Activated effector memory CD4-positive, alpha-beta T cell treated with anti-CD3 and anti-CD28 coated beads, Interleukin-2, amount 50 U/mL, for 16 hours (primary cell): ENCODE measurements at places on chromosomes 6 and 20.
A peak's percentile ranks its signal among the peaks of the same experiment; 100 is the strongest.

- DNase-seq = no peak
Observed at GRCh38 chr20:14332866-14333265, 4.5 kb downstream of the FLRT3 start.

- no peak for DNase-seq
Observed at GRCh38 chr20:35742741-35743523, 872 bp upstream of the RBM39 start.

GRCh38 chr6:33170176-33171015 is 21.9 kb downstream of the COL11A2 start:
- DNase-seq = peak; percentile 58

DNA sequence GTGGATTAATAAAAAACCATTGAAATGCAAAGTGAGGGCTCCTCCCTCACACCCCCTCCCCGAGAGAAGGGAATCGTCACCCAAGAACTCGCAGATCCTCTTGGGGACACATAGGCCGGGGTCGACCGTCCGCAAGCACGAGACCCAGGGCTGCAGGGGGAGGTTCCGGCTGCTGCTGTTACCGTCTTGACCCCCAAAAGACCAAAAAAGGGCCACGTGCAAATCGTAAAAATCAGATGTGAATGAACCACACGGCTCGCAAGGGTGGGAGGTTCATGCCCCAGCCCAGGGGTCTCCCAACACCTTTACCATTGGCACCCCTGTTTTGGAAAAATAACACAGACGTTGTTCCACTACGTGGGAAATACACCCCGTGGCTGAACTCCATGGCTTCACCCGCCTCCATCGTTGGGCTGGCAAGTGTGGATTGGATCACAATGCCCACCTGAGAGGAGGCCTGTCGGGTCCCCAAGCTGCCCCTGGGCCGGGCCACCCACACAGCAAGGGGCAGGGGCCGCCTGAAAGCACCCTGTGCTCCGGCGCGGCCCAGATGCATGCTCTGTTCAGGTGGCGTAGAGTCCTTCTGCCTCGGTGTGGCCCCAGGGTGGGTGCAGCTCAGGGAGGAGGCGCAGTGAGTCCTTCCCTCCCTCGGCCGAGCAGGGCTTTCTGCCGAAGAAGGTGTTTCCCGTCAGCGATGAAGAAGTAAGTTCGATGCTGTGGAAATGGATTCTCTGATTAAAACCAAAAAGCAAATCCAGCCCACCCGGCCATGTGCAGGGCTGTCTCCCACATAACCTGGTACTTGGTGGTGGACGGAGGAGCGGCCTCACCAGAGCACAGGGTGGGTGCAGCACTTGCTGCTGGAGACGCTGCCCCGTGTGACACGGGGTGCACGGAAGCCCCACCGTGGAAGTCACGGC is 85.0 kb downstream of the YTHDF1 start:
- peak; percentile 49 for DNase-seq

GRCh38 chr6:141110481-141110880 is 1022.2 kb upstream of the GJE1 start:
- no peak for DNase-seq

DNA sequence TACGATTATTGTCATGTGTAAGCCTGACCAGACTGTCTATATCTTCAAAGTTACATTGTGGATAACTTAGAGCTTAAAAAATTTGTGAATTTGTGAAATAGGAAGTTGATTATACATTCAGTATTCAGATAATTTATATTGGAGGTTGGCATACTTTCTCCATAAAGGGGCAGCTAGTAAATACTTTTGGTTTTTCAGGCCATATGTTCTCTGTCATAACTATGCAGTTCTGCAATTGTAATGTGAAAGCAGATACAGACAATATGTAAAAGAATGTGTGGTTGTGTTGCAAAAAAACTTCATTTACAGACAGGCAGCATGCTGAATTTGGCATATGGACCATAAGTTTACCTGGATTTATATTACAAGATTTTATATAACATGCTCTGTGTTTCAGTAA is 29.3 kb downstream of the HSF2 start:
- no peak for DNase-seq

- DNase-seq = peak; percentile 65
Observed at GRCh38 chr6:151723152-151723551, 84.3 kb upstream of the ESR1 start.

GRCh38 chr6:53581173-53581773 is 36.4 kb upstream of the GCLC start:
- DNase-seq = no peak

DNA sequence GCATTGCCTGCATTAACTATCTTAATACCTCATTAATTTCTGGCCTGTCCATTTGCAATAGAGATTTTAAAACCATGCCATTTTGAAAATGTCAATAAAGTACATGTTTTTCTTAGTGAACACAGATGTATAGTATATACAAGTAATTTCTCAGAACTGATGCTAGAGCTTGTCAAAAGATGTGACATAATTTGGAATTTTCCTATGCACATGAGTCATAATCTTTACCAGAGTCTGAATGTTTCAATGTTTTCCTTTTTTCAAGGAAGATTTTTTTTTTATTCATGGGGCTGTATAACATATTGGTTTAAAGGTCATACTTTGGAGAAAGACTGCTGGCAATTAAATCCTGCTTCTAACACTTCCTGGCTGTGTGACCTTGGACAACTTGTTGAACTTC is 1347.5 kb upstream of the ADGRB3 start:
- no peak for DNase-seq

- DNase-seq = no peak
Observed at GRCh38 chr20:36017048-36017951, 48.9 kb downstream of the CNBD2 start.

DNA sequence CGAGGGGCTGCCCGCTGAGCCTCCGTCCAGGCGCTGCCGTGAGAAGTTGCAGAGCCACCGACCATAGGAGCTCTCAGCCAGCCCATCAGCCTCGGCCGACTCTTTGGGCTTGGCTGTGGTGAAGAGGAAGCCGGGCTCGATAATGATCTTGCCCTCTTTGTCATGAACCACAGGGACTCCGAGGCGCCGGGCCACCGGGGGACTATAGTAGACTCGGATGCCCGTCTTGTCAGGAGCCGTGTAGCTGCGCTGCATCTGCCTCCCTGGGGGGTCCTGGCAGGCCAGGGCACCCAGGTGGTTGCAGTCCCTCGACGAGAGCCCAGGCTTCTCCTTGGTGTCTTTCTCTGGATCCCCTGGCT is 20.5 kb upstream of the DSN1 start:
- no peak for DNase-seq

- no peak for DNase-seq
Observed at GRCh38 chr6:41894366-41895299, 542 bp downstream of the USP49 start.

DNA sequence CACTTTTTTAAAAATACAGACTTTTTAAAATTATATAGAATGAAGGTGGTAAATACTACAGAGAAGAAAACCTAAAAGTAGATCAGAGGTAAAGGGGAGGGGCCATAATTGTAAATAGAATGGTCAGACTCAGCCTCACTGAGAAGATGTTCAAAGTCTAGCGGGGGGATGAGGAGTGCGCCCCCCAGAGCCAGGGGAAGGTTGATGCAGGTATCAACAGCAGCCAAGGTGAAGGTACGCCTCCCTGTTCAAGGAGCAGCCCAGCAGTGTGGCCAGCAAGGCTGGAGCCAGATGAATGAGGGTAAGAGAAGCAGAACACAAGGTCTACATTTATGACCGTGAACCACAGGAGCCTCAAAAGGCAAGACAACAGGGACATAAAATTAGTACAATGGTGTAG is 204.1 kb downstream of the PTPRT start:
- no peak for DNase-seq

GRCh38 chr6:72595812-72596211 is 26.1 kb upstream of the KCNQ5 start:
- no peak for DNase-seq

DNA sequence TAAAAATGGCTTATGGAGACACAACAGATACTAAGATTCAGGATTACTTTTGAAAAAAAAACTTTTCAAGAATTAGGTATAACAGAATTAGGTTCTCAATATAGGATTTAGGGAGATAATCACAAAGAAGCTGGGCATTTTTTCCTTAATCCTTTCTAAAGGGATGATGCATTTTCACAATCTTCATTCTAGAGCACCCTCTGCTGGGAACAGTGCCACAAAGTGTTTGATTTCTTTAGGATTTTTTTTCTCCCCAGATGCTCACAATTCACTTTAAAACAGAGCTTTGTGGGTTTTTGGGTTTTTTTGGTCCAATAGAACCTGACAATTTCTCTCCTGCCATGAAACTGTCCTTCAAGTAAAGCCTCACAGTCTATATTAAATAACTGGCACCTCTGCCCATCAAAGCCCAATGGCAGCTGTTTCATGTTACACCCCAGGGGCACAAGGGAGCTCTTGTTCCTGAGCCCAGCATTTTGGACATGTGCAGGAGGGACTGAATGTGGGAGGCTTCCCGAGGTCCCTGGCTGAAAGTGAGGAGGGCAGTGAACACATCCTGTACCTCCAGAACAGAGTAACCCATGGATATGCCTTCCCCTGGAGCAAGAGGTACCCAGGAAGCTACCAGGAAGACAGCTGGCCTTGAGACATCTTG is 39.7 kb downstream of the PREP start:
- DNase-seq = no peak
